ENCODE measurements at places on chromosomes 12 and 14. TPM values are rescaled to one million over a fixed set of nuclear protein-coding genes. Genes with fewer than 3 reads are reported as not detected.

OSBPL8 gene
- 11.5 TPM for polyA plus RNA-seq

ACOT4 gene
- 10.6 TPM for polyA plus RNA-seq

ANAPC5 gene
- 85.1 TPM for polyA plus RNA-seq

MSRB3 gene
- polyA plus RNA-seq, result 10.3 TPM

DNA sequence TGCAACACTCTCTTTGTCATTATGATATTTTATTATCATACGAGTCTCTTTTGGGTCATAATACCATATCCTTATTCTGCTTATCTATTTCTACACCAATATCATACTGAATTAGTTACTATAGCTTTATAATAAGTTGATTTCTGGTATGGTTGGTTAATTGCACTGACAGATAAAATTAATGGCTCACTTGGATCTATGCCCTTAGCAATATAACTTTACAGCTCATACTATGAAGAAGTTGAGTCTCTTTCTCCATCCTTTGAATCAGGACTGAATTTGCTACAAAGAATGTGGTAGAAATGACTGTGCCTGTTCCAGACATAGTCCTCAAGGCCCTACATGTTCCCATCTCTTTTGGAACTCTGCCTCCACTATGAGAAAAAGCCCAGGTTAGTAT lies 139.7 kb upstream of the DYRK2 start:
- peaks cover 3% of the 10 kb centered on the region for H3K4me1 ChIP-seq
- DNase-seq, result no peak

DNA sequence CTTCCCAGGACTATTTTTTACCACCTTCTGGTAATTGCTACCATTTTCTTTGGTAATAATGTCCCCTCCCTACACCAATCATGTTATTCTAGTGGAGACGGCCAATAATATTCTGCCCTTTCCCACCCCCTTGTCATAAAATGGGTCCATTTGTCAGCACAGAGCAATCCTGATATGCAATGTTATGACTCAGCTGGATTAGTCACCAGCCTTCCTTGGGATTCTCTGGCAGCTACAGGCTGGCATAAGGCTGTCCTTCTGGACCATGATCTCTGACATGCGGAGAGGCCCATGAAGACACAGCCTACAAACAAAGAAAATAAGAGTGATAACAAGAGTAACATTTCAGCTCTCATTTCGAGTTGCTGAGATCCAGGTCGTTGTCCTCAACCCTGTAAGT lies 222.0 kb upstream of the CPNE8 start:
- no peaks in the 10 kb centered on the region for H3K4me1 ChIP-seq
- H3K27me3 ChIP-seq, result no peaks in the 10 kb centered on the region
- no peaks in the 10 kb centered on the region for H3K36me3 ChIP-seq
- H3K4me3 ChIP-seq, result no peak overlapping the region
- DNase-seq, result no peak

GRCh38 chr12:49838973-49839633 lies 3.8 kb downstream of the BCDIN3D start:
- no peaks in the 10 kb centered on the region for H3K36me3 ChIP-seq
- DNase-seq, result peak; percentile 46
- H3K4me3 ChIP-seq, result no peak overlapping the region
- H3K27me3 ChIP-seq, result no peaks in the 10 kb centered on the region
- peaks cover 4% of the 10 kb centered on the region for H3K4me1 ChIP-seq
- H3K27ac ChIP-seq, result no peak overlapping the region

PWP1 gene
- 27.4 TPM for polyA plus RNA-seq

- no peak for DNase-seq
- no peaks in the 10 kb centered on the region for H3K36me3 ChIP-seq
- no peaks in the 10 kb centered on the region for H3K27me3 ChIP-seq
- no peak overlapping the region for H3K27ac ChIP-seq
- no peak overlapping the region for H3K4me3 ChIP-seq
These were observed 530.2 kb downstream of the RPS29 start for GRCh38 chr14:49056021-49056420.

GRCh38 chr12:89951050-89951693 lies 242.5 kb upstream of the ATP2B1 start:
- H3K27me3 ChIP-seq, result no peaks in the 10 kb centered on the region
- H3K4me1 ChIP-seq, result no peaks in the 10 kb centered on the region
- DNase-seq, result no peak

CDCA4 gene
- polyA plus RNA-seq, result 4.1 TPM

DNA sequence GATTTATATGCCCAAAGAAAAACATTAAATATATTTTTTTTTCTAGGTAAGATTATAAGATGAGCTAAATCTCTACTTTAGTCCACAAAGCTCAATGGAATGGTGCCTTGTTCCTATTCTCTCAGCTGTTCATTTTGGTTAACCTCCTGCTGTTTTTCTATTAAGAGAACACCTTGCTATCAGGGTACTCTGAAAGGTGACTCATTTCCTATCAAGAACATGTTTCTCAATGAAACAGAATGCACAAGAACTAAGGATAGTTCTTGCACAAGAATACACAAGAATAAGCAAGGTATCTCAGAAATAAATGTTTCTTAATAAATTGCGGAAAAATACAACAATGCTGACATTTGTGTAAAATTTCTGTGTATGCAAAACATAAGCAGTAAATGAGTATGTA lies 14.1 kb downstream of the ABCD2 start:
- DNase-seq, result no peak
- H3K36me3 ChIP-seq, result no peaks in the 10 kb centered on the region
- H3K4me3 ChIP-seq, result no peak overlapping the region
- no peak overlapping the region for H3K27ac ChIP-seq

GRCh38 chr14:29425705-29426482 lies 501.8 kb downstream of the PRKD1 start:
- no peak overlapping the region for H3K27ac ChIP-seq
- no peaks in the 10 kb centered on the region for H3K4me1 ChIP-seq
- no peaks in the 10 kb centered on the region for H3K36me3 ChIP-seq
- H3K4me3 ChIP-seq, result no peak overlapping the region
- no peaks in the 10 kb centered on the region for H3K27me3 ChIP-seq

GRCh38 chr14:68160779-68161546 lies 341.4 kb downstream of the RAD51B start:
- H3K27me3 ChIP-seq, result no peaks in the 10 kb centered on the region
- no peaks in the 10 kb centered on the region for H3K36me3 ChIP-seq
- no peak for DNase-seq
- no peak overlapping the region for H3K4me3 ChIP-seq
- peaks cover 38% of the 10 kb centered on the region for H3K4me1 ChIP-seq

DNA sequence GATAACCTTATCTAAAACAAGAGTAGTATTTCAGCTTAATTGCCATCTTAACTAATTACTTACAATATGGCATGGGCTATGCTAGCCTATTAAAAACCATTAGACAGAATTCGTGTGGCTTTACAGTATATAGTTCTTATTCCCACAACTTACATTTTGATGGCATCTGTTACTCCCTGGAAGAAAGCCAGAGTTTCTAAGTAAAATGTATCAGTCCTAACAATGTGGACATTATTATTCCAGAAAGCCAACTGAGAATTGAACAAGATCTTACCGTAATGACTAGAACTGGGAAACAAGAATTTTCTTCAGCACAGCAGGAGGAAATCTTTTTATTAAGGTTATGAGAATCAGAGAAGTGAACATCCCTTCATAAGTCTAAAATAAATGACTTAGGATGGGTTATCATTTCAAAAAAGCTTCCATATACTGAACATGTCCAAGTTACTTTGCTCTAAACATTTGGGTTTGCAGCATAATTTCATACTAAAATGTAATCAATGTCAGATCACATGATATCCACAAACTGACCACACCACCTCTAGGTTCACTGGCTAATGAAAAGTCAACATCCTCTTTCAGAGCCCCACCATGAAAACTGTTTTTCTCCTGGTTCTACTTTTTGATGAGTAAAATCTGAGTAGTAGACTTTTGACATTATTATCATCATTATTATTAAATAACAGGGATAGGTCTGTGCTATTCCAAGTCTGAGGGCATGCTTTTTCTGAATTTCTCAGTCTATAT lies 179.7 kb downstream of the SSPN start:
- DNase-seq, result no peak
- H3K27ac ChIP-seq, result no peak overlapping the region
- no peaks in the 10 kb centered on the region for H3K36me3 ChIP-seq
- no peaks in the 10 kb centered on the region for H3K27me3 ChIP-seq
- no peaks in the 10 kb centered on the region for H3K4me1 ChIP-seq
- H3K4me3 ChIP-seq, result no peak overlapping the region

DNA sequence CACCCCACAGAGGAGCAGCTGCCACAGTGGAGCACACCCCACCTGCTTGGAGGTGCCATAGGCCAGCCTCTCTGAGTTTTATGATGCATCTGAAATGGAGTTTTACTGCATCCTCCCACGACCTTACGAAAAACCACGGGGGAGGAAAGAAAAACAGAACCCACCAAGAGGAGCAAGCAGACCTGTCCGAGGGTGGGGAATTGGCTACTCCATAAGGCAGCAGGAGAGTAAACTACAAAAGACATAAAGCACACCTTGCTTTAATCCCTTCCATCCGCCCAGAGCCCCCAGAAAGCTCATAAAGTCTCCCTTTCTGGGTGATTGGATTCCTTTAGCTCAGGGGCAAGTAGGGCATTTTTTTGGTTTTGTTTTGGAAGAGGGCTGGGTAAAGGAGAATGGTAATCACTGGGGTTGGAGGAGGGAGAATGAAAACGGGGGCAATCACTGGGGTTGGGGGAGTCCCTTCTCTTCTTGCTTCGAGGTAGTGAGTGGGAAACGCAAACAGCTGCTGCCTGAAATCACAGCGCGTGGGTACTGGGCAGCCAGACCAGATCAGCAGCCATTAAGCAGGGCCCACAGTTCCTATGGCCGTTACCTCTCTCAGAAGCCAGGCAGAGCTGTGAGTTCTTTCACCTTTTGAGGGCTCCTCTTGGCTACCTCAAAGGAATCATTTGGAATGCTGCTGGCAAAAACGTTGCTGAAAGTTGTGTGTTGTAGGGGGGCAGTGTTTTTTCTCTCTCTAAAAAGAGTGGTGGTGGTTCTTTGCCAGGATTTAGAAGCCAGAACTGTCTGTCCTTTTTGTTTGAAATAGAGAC lies 433.6 kb downstream of the ZFP36L1 start:
- no peaks in the 10 kb centered on the region for H3K27me3 ChIP-seq
- no peak overlapping the region for H3K27ac ChIP-seq
- H3K36me3 ChIP-seq, result no peaks in the 10 kb centered on the region

MANSC4 gene
- polyA plus RNA-seq, result not detected

- H3K27me3 ChIP-seq, result no peaks in the 10 kb centered on the region
- DNase-seq, result no peak
- no peaks in the 10 kb centered on the region for H3K4me1 ChIP-seq
- H3K27ac ChIP-seq, result no peak overlapping the region
- H3K36me3 ChIP-seq, result peaks cover 35% of the 10 kb centered on the region
These were observed 38.9 kb upstream of the DICER1 start for GRCh38 chr14:95196268-95196667.

DNA sequence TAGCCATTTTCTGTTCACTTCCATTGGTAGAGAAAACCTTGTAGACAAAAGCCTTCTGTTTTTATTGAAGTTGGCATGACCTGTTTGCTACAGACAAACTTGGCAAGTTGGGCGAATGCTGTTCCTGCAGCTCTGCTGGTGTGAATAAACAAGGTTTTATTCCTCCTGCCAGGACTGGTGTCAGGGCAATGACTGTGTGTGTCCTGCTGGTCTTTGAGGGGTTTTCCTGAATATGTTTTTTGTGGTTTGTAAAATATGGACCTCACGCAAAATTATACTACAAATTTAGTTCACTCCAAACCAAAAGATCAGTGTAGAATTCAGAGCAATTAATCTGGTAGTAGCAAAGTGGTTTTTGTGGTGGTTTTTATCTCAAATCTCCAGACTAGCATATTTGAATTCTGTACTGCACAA lies 140.8 kb downstream of the ERC1 start:
- peaks cover 2% of the 10 kb centered on the region for H3K4me1 ChIP-seq
- no peaks in the 10 kb centered on the region for H3K27me3 ChIP-seq
- no peak for DNase-seq
- H3K27ac ChIP-seq, result no peak overlapping the region

CD163 gene
- 22.8 TPM for polyA plus RNA-seq

GRCh38 chr12:72281126-72281525 lies 9.0 kb downstream of the TRHDE start:
- DNase-seq, result no peak
- peak overlapping the region; percentile 49 for H3K27ac ChIP-seq
- no peaks in the 10 kb centered on the region for H3K36me3 ChIP-seq

GRCh38 chr14:60648249-60648933 lies 886 bp downstream of the SIX1 start:
- no peaks in the 10 kb centered on the region for H3K36me3 ChIP-seq
- peaks cover 7% of the 10 kb centered on the region for H3K4me1 ChIP-seq
- H3K27me3 ChIP-seq, result peaks cover 86% of the 10 kb centered on the region
- H3K27ac ChIP-seq, result no peak overlapping the region
- DNase-seq, result peak; percentile 67

DNA sequence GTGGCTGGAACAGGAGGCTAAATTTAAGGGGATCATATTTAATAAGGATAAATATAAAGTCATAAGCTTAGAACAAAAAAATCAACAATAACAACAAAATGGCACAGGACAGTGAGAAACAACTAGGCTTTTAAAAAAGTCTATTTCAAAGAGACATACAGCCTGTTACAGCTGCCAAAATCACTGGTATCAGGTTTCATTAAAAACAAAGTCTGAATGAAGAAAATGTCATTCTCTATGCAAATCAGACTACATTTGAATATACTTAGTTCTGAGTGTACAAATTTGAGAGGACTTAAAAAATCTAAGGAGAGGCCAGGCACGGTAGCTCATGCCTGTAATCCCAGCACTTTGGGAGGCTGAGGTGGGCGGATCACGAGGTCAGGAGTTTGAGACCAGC lies 44.0 kb downstream of the TFCP2 start:
- H3K4me3 ChIP-seq, result no peak overlapping the region
- no peak for DNase-seq
- H3K4me1 ChIP-seq, result no peaks in the 10 kb centered on the region
- H3K27ac ChIP-seq, result no peak overlapping the region

- H3K27ac ChIP-seq, result no peak overlapping the region
- no peak overlapping the region for H3K4me3 ChIP-seq
- H3K36me3 ChIP-seq, result no peaks in the 10 kb centered on the region
- no peaks in the 10 kb centered on the region for H3K27me3 ChIP-seq
- H3K4me1 ChIP-seq, result no peaks in the 10 kb centered on the region
These were observed 35.8 kb downstream of the BCAT1 start for GRCh38 chr12:24913130-24913529.

CLEC4A gene
- polyA plus RNA-seq, result 2.4 TPM

DEGS2 gene
- polyA plus RNA-seq, result 25.1 TPM

GRCh38 chr14:103656031-103656755 lies 27.2 kb downstream of the KLC1 start:
- H3K4me1 ChIP-seq, result no peaks in the 10 kb centered on the region
- no peak overlapping the region for H3K4me3 ChIP-seq
- H3K27ac ChIP-seq, result no peak overlapping the region
- peaks cover 15% of the 10 kb centered on the region for H3K36me3 ChIP-seq
- no peak for DNase-seq
- no peaks in the 10 kb centered on the region for H3K27me3 ChIP-seq

DNA sequence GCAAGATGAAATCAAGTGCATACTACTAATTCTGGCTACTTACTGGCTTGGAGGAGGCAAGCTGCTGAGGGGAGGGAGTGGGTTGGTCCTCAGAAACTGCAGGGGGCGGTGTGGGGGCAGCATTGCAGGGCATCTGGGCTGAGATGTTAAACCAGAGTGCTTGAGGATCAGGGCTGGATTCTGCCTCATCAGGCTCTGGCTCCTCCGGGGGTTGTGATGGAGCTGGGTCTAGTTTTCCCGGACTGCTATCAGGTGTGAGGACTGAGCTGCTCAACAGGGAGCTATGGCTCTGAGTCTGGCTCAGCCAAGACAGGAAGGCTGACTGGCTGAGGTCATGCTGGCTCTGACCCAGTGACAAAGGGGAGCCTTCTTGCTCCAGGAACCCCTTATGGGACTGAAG lies 28.6 kb downstream of the BAZ2A start:
- H3K4me1 ChIP-seq, result no peaks in the 10 kb centered on the region
- no peak overlapping the region for H3K4me3 ChIP-seq
- DNase-seq, result no peak
- no peak overlapping the region for H3K27ac ChIP-seq
